ENCODE measurements at places on chromosomes 11 and 22. TPM values are rescaled to one million over a fixed set of nuclear protein-coding genes. Genes with fewer than 3 reads are reported as not detected.

Gene MFNG
- 0.28 TPM for total RNA-seq

Gene INS
- not detected for total RNA-seq

Gene SDHAF2
- total RNA-seq: 36.8 TPM

Gene SBF1
- total RNA-seq: 121 TPM

Gene MOV10L1
- 14.8 TPM for total RNA-seq

Gene C11orf16
- not detected for total RNA-seq

Gene OR52E8
- total RNA-seq: not detected

Gene BSCL2
- total RNA-seq: 41.1 TPM

Gene OR4C45
- not detected for total RNA-seq

Gene TMEM121B
- total RNA-seq: 0.09 TPM

Gene OR51I1
- total RNA-seq: not detected

Gene EIF3M
- total RNA-seq: 645 TPM

Gene OTOG
- total RNA-seq: not detected

Gene TRIM49
- total RNA-seq: not detected

Gene TEF
- 4.8 TPM for total RNA-seq

Gene FAM180B
- total RNA-seq: not detected

Gene NF2
- 109 TPM for total RNA-seq

Gene KRTAP5-8
- not detected for total RNA-seq

Gene OR8D4
- total RNA-seq: not detected

Gene MPPED2
- not detected for total RNA-seq
